Stimulated activated CD8-positive, alpha-beta memory T cell treated with anti-CD3 and anti-CD28 coated beads, Interleukin-12 subunit alpha, Interleukin-12 subunit beta, amount 100 ng/mL, for 1 hour (primary cell): ENCODE measurements at places on chromosomes 12 and 14.

DNA sequence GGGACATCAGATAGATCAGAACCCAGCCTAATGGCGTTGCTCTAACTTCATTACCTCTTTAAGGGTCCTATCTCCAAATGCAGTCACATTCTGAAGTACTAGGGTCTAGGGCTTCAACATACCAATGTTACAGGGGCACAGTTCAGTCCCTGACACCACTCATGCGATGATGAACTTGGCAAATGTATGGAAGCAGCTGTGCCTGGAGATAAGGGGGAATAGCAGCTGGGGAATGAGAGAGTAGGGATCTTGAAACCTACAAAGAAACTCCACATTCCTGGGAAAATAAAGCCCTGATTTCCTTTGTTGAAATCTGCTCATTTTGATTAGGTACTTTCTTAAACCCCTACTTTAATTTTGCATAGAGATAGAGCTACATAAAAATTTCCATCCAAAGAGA is 20.5 kb upstream of the TMCC3 start:
- no peak for DNase-seq

DNA sequence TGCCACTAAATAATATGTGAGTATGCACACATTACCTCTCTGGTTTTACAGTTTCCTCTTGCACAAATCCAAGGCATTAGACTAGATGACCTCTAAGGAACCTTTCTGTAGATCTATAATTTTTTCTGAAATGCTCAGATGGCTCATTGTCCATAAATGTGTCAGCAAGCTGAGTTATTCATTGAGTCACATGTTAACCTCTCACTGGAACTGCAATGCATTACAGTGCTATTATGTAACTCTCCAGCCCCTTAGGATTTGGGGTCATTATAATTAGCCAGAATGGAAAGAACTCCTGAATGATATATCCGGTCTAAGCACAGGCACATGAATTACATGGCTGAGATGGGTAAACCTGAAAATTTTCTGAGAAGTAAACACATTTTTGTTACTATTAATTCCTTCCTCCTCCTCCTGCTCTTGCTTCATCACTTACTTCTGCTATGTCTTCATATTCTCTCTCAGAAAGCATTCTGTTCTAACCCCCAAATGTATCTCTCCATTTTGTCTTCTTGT is 20.3 kb upstream of the DRAM1 start:
- no peak for DNase-seq

GRCh38 chr14:51394804-51395203 is 154.8 kb downstream of the TMX1 start:
- DNase-seq = no peak

GRCh38 chr14:93725993-93726392 is 62.3 kb downstream of the PRIMA1 start:
- no peak for DNase-seq

DNA sequence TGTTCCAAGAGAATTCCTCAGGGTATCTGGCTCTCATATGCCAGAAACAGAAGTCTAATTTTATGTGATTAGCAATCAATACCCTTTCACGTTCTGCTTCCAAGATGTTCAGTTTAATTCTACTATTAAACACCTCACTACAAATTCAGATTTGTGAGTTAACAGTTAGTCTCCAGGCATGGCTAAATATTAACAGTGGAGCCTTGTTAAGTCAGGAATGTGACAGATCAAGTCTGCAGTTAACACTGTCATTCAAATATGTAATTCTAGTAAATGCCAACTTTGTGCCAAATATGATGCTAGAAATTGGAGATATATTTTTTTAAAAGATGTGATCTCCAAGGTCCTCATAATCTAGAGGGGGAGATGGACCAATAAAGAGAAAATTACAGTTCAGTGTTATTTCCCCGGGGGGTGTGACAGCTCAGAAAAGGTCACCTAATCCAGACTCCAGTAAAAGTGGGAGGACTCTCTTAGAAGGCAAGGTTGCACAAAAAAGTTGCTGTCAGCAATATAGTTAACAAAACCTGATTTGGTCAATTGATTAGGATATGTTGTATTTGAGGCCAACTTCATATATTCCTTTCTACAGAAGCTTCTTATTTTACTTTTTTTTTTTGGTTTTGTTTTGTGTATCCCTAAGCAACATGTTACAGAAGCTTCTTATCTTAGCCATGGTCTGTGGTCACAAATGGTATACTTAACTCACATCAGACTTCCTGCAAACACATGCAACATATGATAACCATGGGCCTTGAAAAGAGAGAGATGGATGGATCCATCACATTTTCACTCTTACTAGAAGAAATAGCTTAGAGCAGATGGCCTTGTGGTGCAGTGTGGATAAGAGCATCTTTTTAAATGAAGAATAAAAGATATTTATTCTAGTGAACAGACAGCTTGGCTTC is 18.4 kb upstream of the RNU6-7 start:
- DNase-seq = no peak
